CD4-positive, alpha-beta T cell (primary cell): ENCODE measurements at places on chromosomes 2 and 18. TPM values are rescaled to one million over a fixed set of nuclear protein-coding genes. Genes with fewer than 3 reads are reported as not detected.
A peak's percentile ranks its signal among the peaks of the same experiment; 100 is the strongest.

DNA sequence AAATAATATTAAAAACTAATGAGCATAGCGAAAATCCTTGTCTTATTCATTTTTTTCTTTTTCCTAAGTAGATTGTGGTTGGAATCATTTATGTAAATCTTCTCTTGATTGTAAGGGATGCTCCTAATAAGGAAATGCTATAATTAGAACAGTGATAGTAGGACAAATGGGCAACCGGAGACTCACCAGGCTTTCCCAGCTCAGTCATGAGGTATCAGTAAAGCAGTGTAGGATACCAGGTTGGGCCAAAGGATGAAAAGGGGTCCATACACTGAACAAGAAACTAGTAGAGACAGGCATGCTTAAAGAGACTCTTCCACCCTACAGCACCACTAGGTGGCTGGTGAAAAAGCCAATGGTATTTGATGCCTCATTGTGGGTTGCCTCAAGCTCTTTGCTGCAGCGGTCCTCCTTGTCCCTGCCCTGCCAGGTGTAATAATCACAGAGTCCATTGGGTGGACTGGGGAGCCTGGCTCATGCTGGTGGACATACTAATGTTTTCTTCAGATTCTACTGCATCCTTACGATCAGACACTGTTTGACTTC lies 71.4 kb upstream of the FAM98A start:
- no peak overlapping the region for H3K4me3 ChIP-seq
- no peak overlapping the region for H3K27ac ChIP-seq
- DNase-seq, result no peak
- H3K27me3 ChIP-seq, result no peaks in the 10 kb centered on the region
- H3K36me3 ChIP-seq, result no peaks in the 10 kb centered on the region

- no peak for DNase-seq
- H3K27ac ChIP-seq, result no peak overlapping the region
- no peak overlapping the region for H3K4me3 ChIP-seq
- no peaks in the 10 kb centered on the region for H3K27me3 ChIP-seq
- peaks cover 42% of the 10 kb centered on the region for H3K4me1 ChIP-seq
These were observed 5.4 kb upstream of the RNF181 start for GRCh38 chr2:85589982-85590791.

- peak; percentile 13 for DNase-seq
- no peaks in the 10 kb centered on the region for H3K36me3 ChIP-seq
- H3K27me3 ChIP-seq, result no peaks in the 10 kb centered on the region
- no peak overlapping the region for H3K27ac ChIP-seq
- no peaks in the 10 kb centered on the region for H3K4me1 ChIP-seq
These were observed 411.0 kb upstream of the GYPC start for GRCh38 chr2:126244937-126245336.

The ELOA2 gene
- not detected for total RNA-seq

The HOXD12 gene
- not detected for total RNA-seq

GRCh38 chr2:63465633-63466032 lies 122.6 kb downstream of the WDPCP start:
- no peak overlapping the region for H3K27ac ChIP-seq
- DNase-seq, result no peak
- H3K27me3 ChIP-seq, result no peaks in the 10 kb centered on the region
- H3K4me1 ChIP-seq, result no peaks in the 10 kb centered on the region

DNA sequence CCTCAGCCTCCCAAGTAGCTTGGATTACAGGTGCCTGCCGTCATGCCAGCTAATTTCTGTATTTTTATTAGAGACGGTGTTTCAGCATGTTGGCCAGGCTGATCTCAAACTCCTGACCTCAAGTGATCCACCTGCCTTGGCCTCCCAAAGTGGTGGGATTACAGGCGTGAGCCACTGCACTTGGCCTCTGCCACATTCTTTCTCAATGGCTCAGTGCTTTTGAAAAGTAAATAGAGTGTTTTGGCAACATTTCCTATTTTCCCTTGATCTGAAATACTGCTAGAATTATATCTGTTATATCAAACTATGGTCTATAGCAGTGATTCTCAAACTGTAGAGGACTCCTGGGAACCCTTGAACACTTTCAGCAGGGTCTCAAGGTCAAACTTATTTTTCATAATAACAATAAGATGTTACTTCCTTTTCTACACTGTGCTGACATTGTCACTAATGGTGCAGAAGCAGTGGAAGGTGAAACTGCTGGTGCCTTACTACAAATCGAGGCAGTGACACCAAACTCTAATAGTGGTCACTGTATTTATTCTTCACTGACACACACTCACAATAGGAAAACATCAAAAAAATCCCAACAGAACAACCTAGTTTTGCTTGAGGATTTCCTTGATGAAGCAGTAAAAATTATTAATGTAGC lies 10.6 kb downstream of the DAW1 start:
- H3K4me3 ChIP-seq, result no peak overlapping the region
- H3K27me3 ChIP-seq, result no peaks in the 10 kb centered on the region
- H3K36me3 ChIP-seq, result no peaks in the 10 kb centered on the region
- no peaks in the 10 kb centered on the region for H3K4me1 ChIP-seq

The RNU2-63P gene
- total RNA-seq, result 2.6 TPM

GRCh38 chr2:240469239-240469636 lies 33.8 kb downstream of the GPC1 start:
- no peak overlapping the region for H3K27ac ChIP-seq
- peaks cover 2% of the 10 kb centered on the region for H3K36me3 ChIP-seq
- H3K4me1 ChIP-seq, result no peaks in the 10 kb centered on the region
- H3K4me3 ChIP-seq, result no peak overlapping the region
- no peaks in the 10 kb centered on the region for H3K27me3 ChIP-seq
- DNase-seq, result no peak

The RESP18 gene
- total RNA-seq, result not detected

The FOXD4L1 gene
- not detected for total RNA-seq

DNA sequence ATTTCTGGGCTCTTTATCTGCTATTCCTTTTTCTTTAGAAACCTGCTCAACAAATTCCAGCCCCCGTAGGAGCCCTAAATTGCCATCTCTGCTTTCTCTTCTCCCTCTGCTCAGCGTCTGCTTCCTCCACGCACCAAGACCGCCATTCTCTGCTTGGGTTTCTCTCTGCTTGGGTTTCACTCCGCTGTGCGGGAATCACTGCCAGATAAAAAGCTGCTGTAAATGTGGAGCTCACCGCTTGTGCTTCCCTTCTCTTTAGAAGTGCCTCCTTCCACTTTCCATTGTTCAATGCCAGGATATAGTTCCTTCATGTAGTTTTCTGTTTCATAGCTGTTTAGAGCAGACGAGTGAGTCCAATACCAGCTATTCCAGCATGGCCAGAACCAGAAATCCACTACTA lies 45.9 kb downstream of the TMEM237 start:
- H3K4me1 ChIP-seq, result no peaks in the 10 kb centered on the region
- no peaks in the 10 kb centered on the region for H3K36me3 ChIP-seq
- H3K27me3 ChIP-seq, result no peaks in the 10 kb centered on the region
- H3K4me3 ChIP-seq, result no peak overlapping the region
- H3K27ac ChIP-seq, result no peak overlapping the region

DNA sequence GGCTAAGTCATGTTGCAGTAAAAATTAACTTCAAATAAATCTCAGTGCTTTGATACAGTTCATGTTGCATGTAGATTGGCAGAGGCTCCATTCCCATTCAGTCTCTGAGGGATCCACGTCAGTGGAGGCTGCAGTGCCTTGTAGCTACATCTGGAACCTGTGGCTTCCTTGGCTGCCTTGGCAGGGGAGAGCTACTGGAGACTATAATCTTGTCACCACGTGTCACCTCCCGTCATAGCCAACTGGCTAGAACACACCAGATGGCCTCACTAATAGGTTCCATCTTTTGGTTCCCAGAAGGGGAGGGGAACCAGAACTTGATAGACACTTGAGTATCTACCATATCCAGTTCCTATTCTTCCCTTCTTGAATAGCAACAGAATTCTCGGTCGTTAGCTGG lies 28.4 kb downstream of the E2F6 start:
- H3K27ac ChIP-seq, result no peak overlapping the region
- no peaks in the 10 kb centered on the region for H3K27me3 ChIP-seq
- H3K4me1 ChIP-seq, result no peaks in the 10 kb centered on the region

- H3K4me3 ChIP-seq, result no peak overlapping the region
- DNase-seq, result no peak
- no peaks in the 10 kb centered on the region for H3K4me1 ChIP-seq
These were observed 334.7 kb upstream of the GULP1 start for GRCh38 chr2:187956906-187957534.

GRCh38 chr2:54417577-54417976 lies 38.5 kb upstream of the SPTBN1 start:
- H3K4me3 ChIP-seq, result no peak overlapping the region
- H3K36me3 ChIP-seq, result no peaks in the 10 kb centered on the region
- no peak overlapping the region for H3K27ac ChIP-seq

DNA sequence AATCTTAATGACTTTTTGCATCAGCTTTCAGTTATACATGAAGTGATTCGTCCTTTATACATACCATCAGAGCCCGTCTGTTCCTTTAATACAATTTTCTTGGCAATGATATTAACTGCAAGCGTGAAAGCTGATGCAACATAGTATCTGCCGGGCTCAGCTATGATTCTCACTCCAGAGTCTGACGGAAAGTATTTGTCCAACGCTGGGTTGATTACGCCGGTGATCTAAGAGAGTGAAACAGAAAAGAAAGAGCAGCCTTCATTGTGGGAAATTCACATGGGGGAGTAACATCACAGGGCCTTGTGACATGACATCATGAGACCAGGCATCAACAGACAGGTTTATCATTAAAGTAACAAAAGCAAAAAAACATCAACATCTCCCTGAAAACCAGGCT lies 6.2 kb downstream of the ODC1 start:
- no peak overlapping the region for H3K4me3 ChIP-seq
- H3K4me1 ChIP-seq, result peaks cover 19% of the 10 kb centered on the region
- H3K36me3 ChIP-seq, result peaks cover 58% of the 10 kb centered on the region
- H3K27ac ChIP-seq, result no peak overlapping the region
- H3K27me3 ChIP-seq, result no peaks in the 10 kb centered on the region

The C18orf32 gene
- 38.2 TPM for total RNA-seq

DNA sequence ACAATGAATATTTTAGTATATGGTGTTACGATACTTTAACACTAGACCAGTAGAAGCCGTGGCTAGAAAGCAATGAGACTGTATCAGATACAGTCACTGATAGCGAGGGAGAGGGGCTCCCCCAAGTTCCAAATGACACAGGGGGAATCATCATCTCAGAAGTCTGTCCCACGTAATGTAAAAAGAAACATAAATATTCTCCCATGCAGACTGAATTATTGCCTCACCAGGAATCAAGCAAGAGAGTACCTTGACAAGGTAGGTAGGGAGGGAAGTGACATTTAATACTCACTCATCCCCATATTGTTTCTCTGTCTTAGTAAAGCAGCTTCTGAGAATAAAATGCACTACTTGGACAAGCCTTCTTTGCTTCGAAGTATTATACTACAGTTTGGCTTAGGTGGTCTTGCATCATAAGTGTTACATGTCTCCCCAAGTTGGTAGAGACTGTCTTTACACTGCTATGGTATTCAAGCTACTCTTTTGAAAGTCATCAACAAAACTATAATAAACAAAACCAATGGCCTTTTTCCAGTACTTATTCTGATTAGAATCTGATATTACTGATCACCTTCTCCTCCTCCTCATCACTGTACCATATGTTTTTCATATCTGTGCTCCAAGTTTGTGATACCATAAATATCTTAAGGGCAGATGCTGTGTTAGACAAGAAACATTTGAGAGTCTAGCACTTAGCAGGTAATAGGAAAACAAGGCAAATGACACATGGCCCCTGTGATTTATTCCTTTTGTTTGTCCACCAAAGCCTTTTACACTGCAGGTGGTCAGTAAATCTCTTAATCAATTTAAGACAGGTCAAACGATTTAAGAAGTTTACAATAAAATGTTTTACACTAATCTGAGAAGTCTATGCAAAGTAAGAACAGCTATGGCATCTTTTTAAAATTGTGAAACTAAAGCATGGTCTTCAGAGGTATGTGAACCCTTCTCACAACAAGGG lies 2.7 kb downstream of the LAPTM4A start:
- H3K27ac ChIP-seq, result no peak overlapping the region
- H3K27me3 ChIP-seq, result peaks cover 2% of the 10 kb centered on the region
- H3K36me3 ChIP-seq, result peaks cover 9% of the 10 kb centered on the region
- DNase-seq, result no peak
- peak overlapping the region; percentile 87 for H3K4me3 ChIP-seq

The SPP2 gene
- not detected for total RNA-seq

The NTSR2 gene
- total RNA-seq, result not detected

The NDUFS1 gene
- 33.4 TPM for total RNA-seq

DNA sequence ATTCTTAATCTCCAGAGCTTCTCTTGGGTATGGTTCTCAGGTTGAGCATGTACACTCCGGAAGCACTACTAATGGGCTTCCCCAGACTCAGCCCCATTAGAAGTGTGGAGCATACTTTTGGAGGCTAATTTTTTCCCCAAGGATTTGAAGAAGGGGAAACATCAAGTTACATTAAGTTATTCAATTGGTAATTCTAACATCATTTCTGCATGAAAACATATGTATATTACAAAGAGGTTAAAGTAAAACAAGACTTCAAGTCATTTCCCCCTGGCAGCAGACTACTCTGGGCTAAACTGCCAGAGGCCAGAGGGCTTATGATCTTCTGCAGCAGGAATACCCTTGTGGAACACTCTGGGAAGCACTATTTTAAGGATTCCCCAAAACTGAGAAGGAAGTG lies 227.7 kb upstream of the STK17B start:
- H3K27ac ChIP-seq, result no peak overlapping the region
- no peak for DNase-seq
- H3K4me1 ChIP-seq, result no peaks in the 10 kb centered on the region
- H3K4me3 ChIP-seq, result no peak overlapping the region
